Pancreas (tissue), 10 donors: ENCODE measurements at places on chromosomes 2 and 18. TPM values are rescaled to one million over a fixed set of nuclear protein-coding genes. Genes with fewer than 3 reads are reported as not detected.

Gene HOXD4
- 0.31 TPM for total RNA-seq

Gene KCNG2
- total RNA-seq = not detected

DNA sequence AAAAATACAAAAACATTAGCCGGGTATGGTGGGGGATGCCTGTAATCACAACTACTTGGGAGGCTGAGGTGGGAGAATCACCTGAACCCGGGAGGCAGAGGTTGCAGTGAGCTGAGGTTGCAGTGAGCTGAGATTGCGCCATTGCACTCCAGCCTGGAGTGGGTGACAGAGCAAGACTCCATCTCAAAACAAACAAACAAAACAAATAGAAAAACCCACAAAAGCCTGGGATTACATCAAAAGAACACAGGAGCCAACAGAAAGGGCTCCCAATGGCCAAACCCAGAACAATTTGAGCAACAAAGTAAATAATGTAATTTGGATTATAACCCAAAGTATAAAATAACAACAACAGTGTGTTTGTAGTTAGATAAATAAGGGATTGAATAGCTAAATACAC, 159.8 kb downstream of the UXS1 start:
- no peak for DNase-seq

Gene VWC2L
- total RNA-seq = 0.09 TPM

DNA sequence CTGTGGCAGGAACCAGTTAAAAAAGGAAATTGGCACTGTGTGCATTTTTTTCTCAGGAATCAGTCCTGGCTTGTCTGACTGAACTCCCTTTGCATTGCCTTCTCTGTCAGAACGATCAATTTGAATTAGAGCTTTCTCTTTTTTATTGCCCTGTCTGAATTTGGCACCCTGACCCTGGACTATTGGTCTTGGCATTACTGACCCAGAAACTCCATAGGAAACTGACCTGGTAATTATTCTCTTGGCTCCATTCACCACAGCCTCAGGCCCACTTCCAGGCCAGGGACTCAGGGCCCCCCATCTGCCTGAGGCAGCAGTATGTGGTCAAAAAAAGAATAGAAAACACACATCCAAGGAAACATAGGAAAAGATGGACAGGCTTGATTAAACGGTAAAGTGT, 32.0 kb upstream of the CCDC88A start:
- DNase-seq = no peak

Gene GULP1
- 28.4 TPM for total RNA-seq

DNA sequence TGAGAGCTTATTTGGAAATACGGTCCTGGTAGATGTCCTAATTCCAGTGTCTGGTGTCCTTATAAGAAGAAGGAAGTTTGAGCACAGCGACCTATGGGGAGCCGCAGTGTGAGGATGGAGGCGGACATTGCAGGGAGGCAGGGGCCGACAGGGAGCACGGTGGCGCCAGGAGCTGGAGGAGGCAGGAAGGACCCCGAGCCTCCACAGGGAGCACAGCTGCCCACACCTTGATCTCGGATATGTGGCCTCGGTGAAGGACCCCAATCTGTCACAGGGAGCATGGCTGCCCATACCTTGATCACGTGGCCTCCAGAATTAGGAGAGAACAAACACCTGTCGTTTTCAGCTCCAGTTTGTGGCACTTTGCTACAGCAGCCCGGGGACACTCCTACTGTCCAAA, 461.6 kb upstream of the SALL3 start:
- no peak for DNase-seq
